ENCODE measurements at places on chromosomes 7 and 10.

GRCh38 chr10:52706332-52707070, 66.1 kb downstream of the MBL2 start:
- peak; percentile 85 for DNase-seq
- no peaks in the 10 kb centered on the region for H3K36me3 ChIP-seq
- no peak overlapping the region for H3K4me3 ChIP-seq

DNA sequence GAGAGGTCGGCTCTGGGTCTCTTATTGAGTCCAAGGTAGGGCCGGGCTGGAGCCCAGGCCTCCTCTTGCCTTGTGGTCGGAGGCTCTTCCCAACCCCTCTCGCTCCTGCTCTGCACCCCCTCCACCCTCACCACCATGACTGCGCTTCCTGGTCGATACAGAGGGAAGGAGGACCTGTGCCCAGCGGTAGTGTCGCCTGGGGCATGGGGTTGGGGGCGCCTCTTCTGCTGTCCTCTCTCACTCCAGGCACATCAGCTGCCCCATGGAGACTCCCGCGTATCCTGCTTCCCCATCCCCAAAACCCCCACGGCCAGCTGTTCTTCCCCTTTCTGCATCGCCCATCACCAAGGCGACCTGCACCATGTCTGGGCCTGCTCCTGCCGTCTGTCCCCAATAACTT, 44.4 kb downstream of the TMEM270 start:
- no peak overlapping the region for H3K4me3 ChIP-seq
- H3K36me3 ChIP-seq: no peaks in the 10 kb centered on the region

DNA sequence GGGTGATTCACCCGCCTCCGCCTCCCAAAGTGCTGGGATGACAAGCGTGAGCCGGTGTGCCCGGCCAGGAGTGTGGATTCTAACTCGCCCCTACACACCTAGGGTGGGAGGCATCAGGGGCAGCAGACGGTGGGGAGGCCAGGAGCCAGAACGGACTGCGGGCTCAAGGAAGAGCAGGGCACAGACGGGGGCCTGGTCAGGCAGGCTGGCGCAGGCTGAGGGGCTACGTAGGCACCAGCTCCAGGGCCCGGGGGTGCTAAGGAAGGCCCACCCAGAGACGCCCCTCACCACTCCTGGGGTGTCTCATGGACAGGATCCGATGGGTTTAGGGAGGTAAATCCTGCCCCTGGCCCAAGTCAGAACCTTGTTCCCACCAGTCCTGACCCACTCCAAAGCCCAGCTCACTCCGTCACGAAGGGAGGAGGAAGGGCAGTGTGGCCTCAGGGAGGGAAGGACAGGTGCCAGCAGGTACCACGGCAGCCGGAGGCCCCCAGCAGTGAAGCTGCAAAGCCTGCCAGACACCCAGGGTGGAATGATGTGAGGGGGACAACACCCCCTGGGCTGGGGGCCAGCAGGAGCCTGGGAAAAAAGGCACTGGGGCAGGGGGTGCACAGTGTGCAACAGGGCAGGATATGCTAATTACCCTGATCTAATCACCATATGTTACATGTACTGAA, 251.4 kb downstream of the MAD1L1 start:
- DNase-seq: no peak
- no peaks in the 10 kb centered on the region for H3K36me3 ChIP-seq
- no peak overlapping the region for H3K4me3 ChIP-seq

DNA sequence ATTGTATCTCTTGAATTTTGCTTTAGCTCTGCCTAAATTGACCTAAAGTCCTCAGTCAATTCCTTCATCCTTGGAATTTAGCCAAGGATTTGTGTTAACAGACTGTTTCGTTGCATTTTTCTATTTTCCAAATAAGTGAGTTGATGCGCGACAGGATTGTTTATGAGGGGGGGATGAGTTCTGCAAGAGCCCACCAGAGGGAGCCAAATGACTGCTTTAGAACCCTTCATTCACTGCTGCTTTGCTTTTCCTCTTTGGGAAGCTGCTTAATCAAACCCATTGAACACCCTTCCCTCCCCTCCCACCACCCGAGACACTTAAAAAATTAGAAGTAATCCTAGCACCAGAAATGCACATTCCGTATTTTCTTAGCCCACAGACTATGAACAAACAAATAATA, 33.7 kb upstream of the PTF1A start:
- H3K36me3 ChIP-seq: no peaks in the 10 kb centered on the region
- peak; percentile 73 for DNase-seq

- H3K4me3 ChIP-seq: no peak overlapping the region
- no peaks in the 10 kb centered on the region for H3K4me1 ChIP-seq
- H3K36me3 ChIP-seq: no peaks in the 10 kb centered on the region
- H3K27me3 ChIP-seq: no peaks in the 10 kb centered on the region
- DNase-seq: no peak
These were observed 72.1 kb upstream of the SLC13A1 start for GRCh38 chr7:123271856-123272255.

DNA sequence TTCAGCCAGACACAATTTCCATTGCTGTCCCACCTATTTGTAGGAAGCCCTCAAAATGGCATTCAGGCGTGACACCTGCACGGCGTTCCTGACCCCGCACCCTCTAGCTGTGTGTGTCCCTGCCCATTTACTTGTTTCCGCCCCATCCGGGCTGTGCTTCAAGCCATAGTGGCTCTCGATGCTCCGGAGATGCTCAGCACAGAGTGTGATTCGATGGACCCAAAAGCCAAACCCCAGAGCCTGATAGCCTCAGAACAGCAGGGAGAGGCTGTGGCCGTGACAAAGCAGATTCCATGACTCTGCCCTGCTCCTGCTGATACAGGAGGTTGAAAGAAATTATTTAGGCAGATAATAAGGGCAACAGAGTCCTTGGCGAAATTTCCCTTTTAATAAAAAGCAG, 13.4 kb downstream of the BUD31 start:
- H3K27ac ChIP-seq: no peak overlapping the region
- no peaks in the 10 kb centered on the region for H3K4me1 ChIP-seq

GRCh38 chr10:119450606-119451299, 91.8 kb downstream of the RGS10 start:
- peak; percentile 54 for DNase-seq
- no peak overlapping the region for H3K4me3 ChIP-seq
- peaks cover 18% of the 10 kb centered on the region for H3K4me1 ChIP-seq

DNA sequence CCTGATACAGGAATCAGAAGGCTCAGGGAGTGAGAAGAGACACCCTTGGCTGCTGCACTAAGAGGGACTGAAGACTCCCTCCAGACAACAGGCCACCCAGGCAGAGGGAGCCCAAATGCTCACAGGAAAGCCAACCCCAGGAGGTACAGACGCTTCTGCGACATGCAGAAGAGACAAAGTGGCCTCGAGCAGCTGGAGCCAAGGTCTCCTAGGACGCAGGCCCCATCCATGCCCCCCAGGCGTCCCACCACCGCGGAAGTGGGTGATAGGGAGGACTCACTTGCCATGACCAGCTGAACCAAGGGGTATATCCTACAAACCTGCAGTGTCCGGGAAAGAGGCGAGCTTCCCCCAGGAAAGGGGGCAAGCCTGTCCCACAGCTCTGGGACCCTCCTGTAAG, 56.9 kb downstream of the CTBP2 start:
- peaks cover 9% of the 10 kb centered on the region for H3K36me3 ChIP-seq
- no peak overlapping the region for H3K27ac ChIP-seq
- H3K4me1 ChIP-seq: 0 out of 2 replicates have a peak, but pooled peaks cover 6% of the 10 kb centered on the region
- no peak for DNase-seq

GRCh38 chr7:130894146-130894908, 160.3 kb upstream of the KLF14 start:
- peaks cover 93% of the 10 kb centered on the region for H3K4me1 ChIP-seq
- peak overlapping the region; percentile 23 for H3K4me3 ChIP-seq
- peak overlapping the region; percentile 98 for H3K27ac ChIP-seq
- H3K36me3 ChIP-seq: peaks cover 71% of the 10 kb centered on the region
- H3K27me3 ChIP-seq: no peaks in the 10 kb centered on the region
- DNase-seq: peak; percentile 84

- no peaks in the 10 kb centered on the region for H3K36me3 ChIP-seq
- H3K4me3 ChIP-seq: no peak overlapping the region
These were observed 8.3 kb downstream of the GALNT17 start for GRCh38 chr7:71140264-71140663.

- H3K36me3 ChIP-seq: no peaks in the 10 kb centered on the region
- no peak overlapping the region for H3K4me3 ChIP-seq
- DNase-seq: no peak
- no peak overlapping the region for H3K27ac ChIP-seq
- H3K27me3 ChIP-seq: peaks cover 4% of the 10 kb centered on the region
- H3K4me1 ChIP-seq: no peaks in the 10 kb centered on the region
These were observed 65.7 kb downstream of the CRTAC1 start for GRCh38 chr10:97964748-97965147.

DNA sequence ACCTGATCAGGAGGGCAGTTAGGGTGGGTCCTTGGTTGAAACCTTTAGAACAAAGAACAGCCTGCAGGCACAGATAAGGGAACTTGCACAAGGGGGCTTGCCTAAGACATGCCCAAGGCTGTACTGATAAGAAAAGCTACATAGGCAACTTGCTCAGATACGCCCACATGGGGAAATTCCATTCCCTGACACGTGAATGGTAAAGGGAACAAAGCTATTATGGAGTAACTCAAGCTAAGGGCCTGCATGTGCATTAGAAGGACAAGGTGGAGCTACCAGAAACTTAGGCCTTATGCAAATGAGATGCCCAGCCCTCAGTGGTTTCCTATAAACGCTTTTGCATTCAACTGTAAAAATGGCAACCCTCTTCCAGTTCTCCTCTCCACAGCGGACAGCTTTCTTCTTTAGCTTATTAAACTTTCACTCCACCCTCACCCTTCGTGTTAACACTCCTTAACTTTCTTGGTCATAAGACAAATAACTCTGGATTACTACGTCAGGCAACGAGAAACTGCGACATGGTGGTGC, 1192.1 kb upstream of the CELF2 start:
- no peak for DNase-seq
- no peaks in the 10 kb centered on the region for H3K27me3 ChIP-seq
- no peaks in the 10 kb centered on the region for H3K4me1 ChIP-seq
- H3K4me3 ChIP-seq: no peak overlapping the region
- no peaks in the 10 kb centered on the region for H3K36me3 ChIP-seq

DNA sequence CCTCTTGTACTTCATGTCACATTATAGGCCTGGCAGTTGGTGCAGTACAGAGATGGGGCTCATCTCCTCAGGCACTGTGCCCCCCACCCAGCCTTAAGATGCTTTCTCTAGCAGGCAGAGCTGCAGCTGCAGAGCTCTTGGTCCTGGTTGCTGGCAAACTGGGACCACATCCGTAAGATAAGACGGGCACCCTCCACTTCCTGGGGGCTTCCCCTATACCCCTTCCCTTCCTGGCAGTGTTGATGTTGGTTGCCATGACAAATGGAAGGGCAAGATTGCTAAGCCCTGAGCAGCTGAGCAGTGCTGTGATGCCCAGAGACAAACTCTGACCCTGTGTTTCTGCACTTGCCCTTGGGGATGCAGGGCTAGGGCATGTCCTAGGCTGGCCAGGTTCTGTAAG, 103.4 kb upstream of the ANLN start:
- peaks cover 11% of the 10 kb centered on the region for H3K4me1 ChIP-seq
- H3K27ac ChIP-seq: no peak overlapping the region
- H3K36me3 ChIP-seq: no peaks in the 10 kb centered on the region
- H3K4me3 ChIP-seq: no peak overlapping the region
- H3K27me3 ChIP-seq: no peaks in the 10 kb centered on the region
- no peak for DNase-seq

DNA sequence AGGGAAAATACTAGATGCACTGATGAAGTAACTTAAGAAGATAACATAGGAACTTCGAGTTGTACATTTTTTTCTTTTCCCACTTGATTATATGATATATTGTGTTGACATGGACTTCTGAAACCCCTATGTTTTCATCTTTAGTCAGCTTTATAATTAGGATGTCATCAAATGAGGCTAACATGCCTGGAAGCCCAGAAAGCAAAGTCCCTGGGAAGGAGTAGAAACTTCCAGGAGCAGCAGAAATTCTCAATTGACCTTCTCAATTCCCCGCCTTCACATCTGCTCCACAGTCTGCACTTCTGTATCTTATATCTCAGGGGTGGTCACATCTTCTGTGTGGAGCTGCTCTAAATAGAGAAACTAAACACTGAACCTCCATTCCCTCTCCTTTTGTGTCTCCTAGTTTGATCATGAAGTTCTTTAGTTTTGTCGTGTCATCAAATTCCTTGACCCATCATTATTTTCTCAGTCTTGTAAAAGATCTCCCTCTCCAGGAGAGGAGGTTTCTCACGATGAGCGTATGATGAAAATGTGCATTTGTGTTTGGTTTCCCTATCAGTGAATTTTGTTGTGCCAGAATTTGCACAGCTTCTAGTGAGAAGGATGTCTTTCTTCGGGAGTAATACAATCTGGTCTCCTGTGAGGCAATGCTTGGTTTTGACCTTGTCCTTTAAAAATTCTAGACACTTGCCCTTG, 303.3 kb downstream of the SUGCT start:
- H3K27ac ChIP-seq: peak overlapping the region; percentile 79
- DNase-seq: peak; percentile 51
- peak overlapping the region; percentile 15 for H3K4me3 ChIP-seq
- H3K27me3 ChIP-seq: no peaks in the 10 kb centered on the region

DNA sequence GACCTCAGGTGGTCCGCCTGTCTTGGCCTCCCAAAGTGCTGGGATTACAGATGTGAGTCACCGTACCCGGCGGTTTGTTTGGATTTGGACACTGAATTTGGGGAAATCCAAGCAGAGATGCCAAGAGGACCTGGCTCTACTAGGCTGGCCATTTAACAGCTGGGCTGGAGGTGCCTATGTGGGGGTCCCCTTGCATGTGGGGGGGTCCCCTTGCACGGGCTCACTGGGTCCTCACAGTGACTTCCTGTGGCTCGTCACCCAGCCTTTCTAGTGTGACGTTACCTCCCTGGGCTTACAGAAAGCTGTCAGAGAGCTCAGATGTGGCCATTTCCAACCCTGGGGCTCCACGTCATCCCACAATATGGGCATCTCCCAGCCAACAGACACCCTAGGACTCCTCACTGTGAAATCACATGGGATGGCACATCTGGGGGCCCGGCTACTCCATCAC, 49.3 kb upstream of the GNA12 start:
- no peaks in the 10 kb centered on the region for H3K4me1 ChIP-seq
- H3K36me3 ChIP-seq: no peaks in the 10 kb centered on the region
- no peak overlapping the region for H3K4me3 ChIP-seq
- H3K27ac ChIP-seq: no peak overlapping the region

- H3K27me3 ChIP-seq: no peaks in the 10 kb centered on the region
- peak overlapping the region; percentile 32 for H3K27ac ChIP-seq
- H3K4me3 ChIP-seq: peak overlapping the region; percentile 88
These were observed 10.3 kb upstream of the ANKRD7 start for GRCh38 chr7:118214051-118214832.

DNA sequence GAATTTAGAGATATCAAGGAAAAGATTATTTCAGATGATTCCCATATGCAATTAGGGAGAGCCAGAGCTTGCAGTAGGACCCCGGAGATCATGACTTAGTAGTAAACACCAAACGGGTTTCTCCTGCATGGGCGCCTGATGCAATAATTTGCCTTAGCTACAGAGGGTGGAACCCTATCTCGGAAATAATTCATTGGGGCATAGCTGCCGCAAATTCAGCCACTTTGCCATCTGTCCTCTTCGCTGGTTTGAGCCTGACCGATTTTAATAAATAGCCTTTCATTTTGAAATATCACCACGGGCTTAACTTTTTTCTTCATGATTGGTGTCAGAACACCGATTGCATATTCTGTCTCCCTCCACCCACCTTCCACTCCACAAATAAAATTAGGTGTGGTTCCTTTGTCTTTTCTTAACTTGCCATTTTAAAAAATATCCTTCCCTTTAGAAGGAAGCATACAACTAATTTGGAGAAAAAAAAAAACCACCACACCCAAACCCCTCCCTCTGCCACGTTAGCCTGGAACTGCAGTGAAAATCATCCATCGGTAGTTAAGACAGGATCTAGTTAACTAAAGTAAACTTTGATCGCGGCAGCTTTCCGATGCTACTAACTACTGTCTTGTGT, 1.4 kb downstream of the GARS1 start:
- peaks cover 19% of the 10 kb centered on the region for H3K4me1 ChIP-seq
- H3K27me3 ChIP-seq: no peaks in the 10 kb centered on the region
- peak overlapping the region; percentile 100 for H3K4me3 ChIP-seq
- DNase-seq: peak; percentile 77

Data from GM23248 (cell line).